Urinary bladder (tissue), 4 donors: ENCODE measurements at places on chromosomes 13 and 19. TPM values are rescaled to one million over a fixed set of nuclear protein-coding genes. Genes with fewer than 3 reads are reported as not detected.
A peak's percentile ranks its signal among the peaks of the same experiment; 100 is the strongest.

- DNase-seq: no peak
Observed at GRCh38 chr13:59538512-59538911, 625.2 kb downstream of the DIAPH3 start.

- peak; percentile 86 for DNase-seq
Observed at GRCh38 chr19:10960314-10961072, at the start of gene SMARCA4. Gene SMARCA4 (plus strand): TSS chr19:10961030. CDS start chr19:10984152, 23,122 bp downstream.

DNA sequence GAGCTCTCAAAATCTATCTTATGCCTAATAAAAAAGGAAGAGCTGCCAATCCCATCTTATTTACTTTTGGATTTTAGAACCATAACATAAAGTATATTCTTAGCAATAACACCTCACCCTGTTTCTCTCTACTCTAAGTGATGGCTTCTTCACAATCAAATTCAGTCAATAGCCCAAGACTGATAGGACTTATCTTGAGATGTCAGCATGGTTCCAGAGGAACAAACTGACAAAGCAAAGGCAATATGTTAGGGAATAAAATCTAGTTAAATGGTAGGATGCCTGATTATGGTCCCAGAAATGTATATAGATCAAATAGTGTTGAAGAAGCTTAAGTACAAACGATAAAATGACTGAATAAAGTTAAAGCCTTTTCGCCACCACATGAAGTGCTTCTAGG is 36.3 kb downstream of the DACH1 start:
- no peak for DNase-seq

The ZNF835 gene
- polyA plus RNA-seq: 4.1 TPM

The TMEM272 gene
- polyA plus RNA-seq: not detected

GRCh38 chr19:5035793-5036697 is 67.1 kb downstream of the KDM4B start:
- no peak for DNase-seq
